NCI-H2081 (cell line): ENCODE measurements at places on chromosomes 7 and 10.

GRCh38 chr10:81576336-81576735 is 298.7 kb upstream of the NRG3 start:
- no peak for DNase-seq

GRCh38 chr10:60224066-60224705 is 165.5 kb downstream of the ANK3 start:
- no peak for DNase-seq

GRCh38 chr7:131544449-131545301 is 11.8 kb downstream of the PODXL start:
- peak; percentile 71 for DNase-seq

GRCh38 chr7:117937049-117937752 is 64.0 kb upstream of the CTTNBP2 start:
- DNase-seq, result no peak

- no peak for DNase-seq
These were observed 162.4 kb upstream of the MEOX2 start for GRCh38 chr7:15848901-15849300.

DNA sequence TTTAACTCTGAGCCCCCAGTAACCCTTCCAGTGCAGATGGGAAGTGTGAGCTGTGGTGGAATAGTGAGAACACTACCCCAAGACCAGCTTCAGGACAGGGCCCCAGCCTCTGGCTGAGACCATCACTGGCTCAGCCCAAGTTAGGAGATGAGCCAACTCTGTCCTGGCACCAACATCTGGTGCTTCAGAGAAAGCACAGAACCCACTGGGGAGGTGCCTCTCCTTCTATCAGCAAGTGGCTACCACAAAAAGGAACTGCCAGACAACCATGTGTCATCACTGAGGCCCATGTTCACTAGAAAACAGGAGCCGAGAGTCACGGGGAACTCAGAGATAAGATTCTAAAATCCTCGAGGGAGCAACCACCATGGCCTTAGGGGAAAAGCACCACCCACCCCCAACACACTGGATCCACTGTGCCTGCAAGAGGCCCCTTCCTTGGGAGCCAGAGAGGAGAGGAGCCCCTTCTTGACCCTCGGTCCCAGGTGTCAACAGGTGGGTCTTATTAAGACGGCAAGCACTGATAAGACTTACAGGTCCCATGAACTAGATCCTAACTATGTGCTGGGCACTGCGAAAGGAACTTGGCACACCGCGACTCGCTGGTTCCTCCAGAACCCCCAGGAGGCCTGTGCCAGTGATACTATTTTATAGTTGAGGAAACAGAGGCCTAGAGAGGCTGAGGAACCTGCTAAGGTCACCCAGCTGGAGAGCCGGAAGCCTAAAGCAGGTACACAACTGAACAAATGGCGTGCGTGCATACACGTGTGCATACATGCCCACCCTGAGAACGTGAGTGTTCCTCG is 102.7 kb downstream of the FAM53B start:
- no peak for DNase-seq

- no peak for DNase-seq
These were observed 500.7 kb downstream of the CCSER2 start for GRCh38 chr10:84829131-84829530.

- DNase-seq, result no peak
These were observed 148.6 kb downstream of the NRCAM start for GRCh38 chr7:108307595-108307994.

DNA sequence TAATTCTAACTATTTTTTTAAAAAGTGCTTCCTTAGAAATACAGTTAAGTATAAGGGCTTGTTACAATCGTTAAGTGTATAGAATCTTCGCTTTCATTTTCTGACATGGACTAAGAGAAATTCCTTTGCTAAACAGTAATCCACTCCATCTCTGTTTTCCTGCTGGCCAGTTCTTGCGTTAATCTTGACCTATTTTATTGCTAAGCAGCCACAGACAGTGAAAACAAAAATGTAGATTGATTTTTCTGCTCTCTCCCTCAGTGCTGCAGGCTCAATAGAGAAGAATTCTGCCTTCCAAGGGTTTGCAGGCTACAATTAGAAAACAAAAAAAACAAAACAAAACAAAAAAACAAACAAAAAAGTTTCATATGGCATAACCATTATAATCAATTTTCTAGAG is 310.4 kb upstream of the ADARB2 start:
- no peak for DNase-seq

DNA sequence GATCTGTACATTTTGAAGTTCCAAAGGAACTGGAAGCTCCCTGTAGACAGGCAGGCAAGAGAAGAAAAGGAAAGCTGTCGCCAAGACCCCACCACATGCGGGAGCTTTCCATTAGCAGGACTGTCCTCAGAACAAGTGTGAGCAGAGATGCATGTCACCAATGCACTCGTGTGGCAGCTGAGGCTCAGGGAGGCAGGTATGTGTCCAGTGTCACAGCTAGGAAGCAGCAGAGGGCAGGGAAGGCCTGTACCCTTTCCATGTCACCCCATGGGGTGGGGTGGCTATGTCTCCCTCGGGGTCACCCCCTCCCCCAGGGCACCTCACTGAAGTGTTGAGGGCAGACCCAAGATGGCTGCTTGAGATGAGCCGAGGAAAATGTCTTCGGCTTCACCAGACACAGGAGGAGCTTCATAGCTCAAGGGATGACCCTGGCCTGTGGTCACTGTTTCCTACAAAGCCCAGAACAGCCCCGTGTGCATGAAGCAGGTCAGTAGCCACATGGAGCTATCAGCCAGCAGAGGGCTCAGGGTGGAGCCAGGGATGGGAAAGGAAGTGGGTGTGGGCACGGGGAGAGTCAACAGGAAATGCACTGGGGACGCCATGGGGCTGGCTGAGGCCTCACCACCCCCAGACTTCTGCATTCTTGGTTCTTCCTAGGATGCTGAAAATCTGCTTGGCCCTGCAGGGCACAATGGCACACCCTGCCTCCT is 96.6 kb downstream of the FAM53B start:
- peak; percentile 31 for DNase-seq

DNA sequence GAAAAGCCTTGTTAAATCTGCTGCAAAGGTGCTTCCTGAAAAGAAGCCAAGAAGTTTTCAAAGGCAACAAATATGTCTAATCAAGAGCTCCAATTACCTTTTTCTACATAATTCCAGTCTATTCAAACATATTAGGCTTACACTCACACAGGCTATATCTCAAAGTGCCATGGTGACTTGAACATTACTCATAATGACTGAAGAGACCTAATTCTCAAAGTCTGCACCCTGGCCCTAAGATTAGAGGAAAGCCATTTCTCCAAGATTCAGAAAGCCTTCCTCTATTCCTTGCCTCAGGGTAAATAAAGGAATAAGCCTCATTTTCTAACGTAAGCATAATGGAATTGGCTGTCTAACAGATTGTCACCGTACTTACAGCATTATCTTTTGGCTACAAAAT is 78.3 kb upstream of the THSD7A start:
- no peak for DNase-seq

- no peak for DNase-seq
These were observed 21.0 kb upstream of the DNAJC12 start for GRCh38 chr10:67858971-67859370.

DNA sequence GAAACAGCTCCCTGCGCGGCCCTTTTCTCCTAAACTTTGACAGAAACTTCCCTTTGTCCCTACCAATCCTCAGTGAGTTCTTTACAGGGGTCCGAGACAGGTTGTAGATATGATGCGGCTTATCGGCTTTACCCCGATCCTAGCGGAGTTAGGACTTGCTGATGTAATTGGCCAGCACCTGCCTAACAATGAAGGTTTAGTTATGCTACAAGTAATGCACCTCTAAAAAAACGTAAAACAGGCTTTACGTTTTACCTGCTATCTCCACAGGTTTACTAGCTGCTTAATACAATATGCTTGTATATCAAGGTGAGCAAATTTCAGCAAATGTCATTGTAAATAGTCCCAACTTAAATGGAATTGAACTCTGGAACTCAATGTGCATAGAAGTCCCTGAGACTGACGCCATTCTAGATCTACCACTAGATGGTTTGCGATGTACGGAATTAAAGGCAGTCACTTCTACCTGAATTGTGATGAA is 697 bp upstream of the SNX13 start:
- peak; percentile 52 for DNase-seq

- no peak for DNase-seq
These were observed 3.0 kb upstream of the DMBT1 start for GRCh38 chr10:122557516-122557915.

DNA sequence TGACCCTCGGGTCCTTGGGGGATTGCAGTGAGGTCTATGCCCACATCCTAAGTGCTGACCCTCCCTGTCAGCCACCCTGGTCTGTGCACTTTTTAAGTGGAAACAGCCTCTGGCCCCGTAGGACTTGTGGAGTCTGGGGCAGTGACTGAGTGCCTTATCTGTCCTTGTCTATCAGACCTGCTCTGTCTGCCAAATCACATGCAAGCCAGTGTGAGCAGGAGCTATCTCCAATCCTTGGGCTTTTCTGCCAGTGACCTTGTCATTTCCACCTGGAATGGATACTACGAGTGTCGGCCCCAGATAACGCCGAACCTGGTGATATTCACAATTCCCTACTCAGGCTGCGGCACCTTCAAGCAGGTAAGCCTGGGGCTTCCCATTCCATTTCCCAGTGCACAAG is 62.7 kb downstream of the C10orf120 start:
- no peak for DNase-seq

- no peak for DNase-seq
These were observed 36.3 kb upstream of the TOMM7 start for GRCh38 chr7:22858640-22859561.

GRCh38 chr10:110562348-110562747 is 5.1 kb upstream of the SMC3 start:
- DNase-seq, result no peak

- peak; percentile 7 for DNase-seq
These were observed 638.3 kb upstream of the TPK1 start for GRCh38 chr7:145474009-145474686.

- no peak for DNase-seq
These were observed 64.0 kb downstream of the C10orf143 start for GRCh38 chr10:130046591-130046990.

DNA sequence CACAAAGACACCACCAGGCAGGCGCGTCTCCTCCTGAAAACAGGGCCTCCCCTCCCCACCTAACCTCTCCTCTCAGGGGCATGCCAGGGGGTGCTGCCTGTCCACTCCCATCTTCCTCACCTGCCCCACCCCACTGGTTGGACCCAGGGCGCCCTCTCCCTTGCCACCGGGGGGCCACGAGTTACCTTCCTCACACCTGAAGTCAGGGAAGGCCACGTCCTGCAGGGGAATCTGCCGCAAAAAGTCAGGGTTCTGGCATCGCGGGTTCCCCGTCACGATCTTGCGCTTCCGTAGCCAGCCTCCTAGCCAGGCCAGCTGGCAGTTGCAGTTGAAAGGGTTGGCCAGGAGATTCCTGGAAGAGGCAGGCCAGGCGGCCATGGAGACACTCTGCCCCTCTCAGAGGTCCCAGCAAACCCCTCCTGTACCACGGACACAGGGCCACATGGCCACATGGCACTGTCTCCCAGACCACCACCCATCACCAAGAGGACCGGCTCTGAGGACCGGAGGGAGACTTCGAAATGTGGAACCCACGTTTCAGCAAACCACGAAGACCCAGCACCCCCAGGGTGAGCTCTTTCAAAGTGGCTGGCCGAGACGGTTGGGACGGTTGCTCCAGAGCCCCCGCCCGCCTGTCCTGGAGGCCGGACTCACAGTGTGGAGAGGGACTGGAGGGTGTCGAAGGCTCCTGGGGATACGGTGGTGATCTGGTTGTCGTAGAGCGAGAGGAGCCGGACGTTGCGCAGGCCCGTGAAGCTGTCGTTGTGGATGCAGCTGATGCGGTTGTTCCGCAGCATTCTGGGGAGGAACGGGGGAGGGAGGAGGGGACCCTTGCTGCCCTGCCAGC is 142.8 kb downstream of the SLIT1 start:
- no peak for DNase-seq

DNA sequence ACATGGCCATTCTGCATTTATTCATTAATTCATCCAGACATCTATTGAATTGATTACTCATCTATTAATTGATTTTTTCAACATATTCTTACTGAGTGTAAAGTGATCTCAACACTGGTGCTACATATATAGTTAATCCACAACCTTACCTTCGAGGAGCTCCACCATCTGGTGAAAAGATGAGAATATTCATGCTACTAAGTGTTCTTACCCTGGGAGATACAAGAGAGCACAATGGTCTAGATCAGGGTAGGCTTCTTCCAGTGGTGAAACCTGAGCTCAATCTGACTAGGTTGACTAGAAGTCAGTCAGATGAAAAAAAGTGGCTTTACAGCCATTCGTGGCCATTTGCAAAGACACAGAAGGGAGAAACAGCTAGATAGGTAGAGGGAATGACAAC is 507.4 kb downstream of the ANKRD7 start:
- DNase-seq, result peak; percentile 29
